Upper lobe of left lung (tissue), 6 donors: ENCODE measurements at places on chromosomes 1 and 21.
A peak's percentile ranks its signal among the peaks of the same experiment; 100 is the strongest.

- no peak for DNase-seq
These were observed 13.8 kb downstream of the ENSA start for GRCh38 chr1:150615346-150616201.

GRCh38 chr1:65407877-65408276 lies 12.6 kb upstream of the LEPR start:
- DNase-seq: no peak

DNA sequence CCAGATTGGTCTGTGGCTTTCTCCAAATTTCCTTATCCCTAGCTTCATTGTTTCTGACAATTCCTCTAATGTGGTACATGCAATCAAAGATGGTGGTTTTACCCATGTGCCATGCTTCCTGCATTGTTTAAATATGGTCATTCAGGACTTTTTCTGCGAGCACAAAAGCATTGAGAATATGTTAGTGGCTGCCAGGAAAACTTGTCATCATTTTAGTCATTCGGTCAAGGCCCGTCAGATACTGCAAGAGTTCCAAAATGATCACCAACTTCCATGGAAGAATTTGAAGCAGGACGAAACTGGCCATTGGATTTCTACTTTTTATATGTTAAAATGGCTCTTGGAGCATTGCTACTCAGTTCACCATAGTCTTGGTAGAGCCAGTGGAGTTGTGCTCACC lies 3.7 kb downstream of the ZBED6 start:
- DNase-seq: no peak

DNA sequence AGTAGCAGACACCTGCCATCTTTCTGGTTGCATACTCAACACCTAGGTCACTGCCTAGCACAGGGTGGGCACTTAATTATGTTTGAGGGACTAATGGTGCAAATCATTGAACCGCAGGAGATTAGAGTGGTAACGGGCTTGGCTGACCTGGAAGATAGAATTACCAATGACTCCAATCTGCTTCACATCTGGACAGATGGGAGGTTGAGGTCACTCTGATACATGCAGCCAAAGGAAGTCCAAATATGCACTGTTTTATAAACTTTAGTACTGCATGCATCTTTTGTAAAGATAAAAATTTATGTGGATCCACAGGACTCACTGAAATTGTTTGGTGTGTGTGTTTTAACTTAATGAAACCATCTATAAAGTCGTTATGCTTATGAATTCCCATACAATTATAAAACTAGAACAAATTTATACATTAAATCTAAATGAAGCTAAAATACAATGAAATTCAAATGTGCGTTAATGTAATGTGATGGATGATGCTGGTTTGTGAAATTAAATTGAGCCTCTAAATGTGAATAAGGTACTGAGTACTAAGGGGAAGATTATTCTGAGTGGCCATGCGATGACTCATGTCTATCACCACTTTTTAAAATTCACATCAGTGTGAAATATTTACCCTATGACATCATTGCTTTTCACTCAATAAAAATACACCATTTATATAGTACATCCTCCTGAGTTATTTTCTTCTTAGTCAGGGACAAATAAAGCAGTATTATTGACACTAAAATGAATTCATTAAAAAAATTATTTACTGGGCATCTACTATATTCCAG lies 224.7 kb upstream of the FAM78B start:
- DNase-seq: no peak

GRCh38 chr21:31234936-31235335 lies 109.1 kb downstream of the TIAM1 start:
- DNase-seq: no peak

- DNase-seq: no peak
These were observed 56.4 kb downstream of the WDR3 start for GRCh38 chr1:117985973-117986372.

- DNase-seq: no peak
These were observed 733.9 kb upstream of the CHRM3 start for GRCh38 chr1:238652346-238652968.

GRCh38 chr1:10672343-10673050 lies 123.9 kb downstream of the CASZ1 start:
- peak; percentile 77 for DNase-seq

- no peak for DNase-seq
These were observed 13.4 kb downstream of the OSCP1 start for GRCh38 chr1:36436821-36437220.
